T-helper 17 cell (primary cell): ENCODE measurements at places on chromosomes 7 and 10.

DNA sequence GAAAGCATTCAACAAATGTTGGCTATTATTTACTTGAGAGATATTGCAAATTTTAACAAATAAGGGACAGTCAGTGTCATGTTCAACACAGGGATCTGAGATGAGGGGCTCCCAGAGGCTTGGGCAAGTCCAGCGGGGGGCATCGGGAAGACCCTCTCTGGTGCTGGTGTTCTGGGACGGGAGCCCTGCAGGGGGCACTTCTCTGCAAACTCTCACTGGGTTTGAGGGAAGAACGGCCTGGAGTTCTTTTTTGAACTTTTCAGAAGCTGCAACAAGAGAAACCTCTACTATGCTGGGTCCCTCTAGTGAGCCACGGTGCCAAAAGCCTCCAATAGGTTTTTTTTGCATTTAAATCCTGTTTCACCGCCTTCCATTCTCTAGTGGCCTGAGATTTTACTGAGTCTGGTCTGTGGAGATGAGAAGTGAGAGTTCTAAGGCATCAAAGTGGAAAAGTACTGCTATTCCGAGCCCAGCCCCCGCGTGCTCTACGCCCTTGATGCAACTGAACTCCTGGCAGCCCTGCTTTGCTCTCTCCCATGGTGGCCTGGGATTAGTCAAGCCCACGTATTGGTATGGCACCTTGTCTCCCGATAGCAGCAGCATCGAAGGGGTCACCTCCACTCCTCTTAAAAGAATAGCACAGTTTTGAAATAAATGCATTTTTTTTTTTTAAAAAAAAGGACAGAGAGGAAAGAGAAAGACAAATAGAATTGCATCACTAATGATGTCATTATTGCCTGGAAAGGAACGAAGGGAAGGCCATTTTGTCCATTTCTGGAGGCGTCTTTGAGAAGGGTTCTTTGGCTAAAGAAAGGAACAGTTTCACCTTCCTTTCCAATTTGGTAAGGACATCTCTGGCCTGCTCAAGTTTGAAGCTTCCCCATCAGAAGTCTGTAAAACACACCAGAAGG lies 43.5 kb downstream of the CLEC2L start:
- DNase-seq: no peak

GRCh38 chr7:1704811-1705738 lies 35.0 kb downstream of the ELFN1 start:
- no peak for DNase-seq

DNA sequence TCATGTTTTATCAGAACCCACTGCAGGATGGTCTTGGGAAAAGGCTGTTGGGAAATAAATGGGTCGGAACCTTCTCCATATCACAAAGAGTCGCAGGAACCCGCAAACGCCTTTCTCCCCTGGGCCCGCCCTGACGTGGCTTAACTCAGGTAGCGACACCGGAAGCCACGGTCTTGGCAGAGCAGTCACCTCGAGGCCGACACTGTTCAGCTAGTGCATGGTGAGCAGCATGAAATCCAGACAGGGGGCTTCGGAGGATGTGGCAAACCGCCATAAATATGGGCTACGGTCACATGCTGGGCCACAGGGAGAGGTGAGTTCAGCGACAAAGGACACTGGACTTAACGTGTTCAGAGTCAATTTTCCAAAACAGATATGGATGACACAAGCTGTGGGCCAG lies 421.9 kb downstream of the PTPRN2 start:
- DNase-seq: no peak

GRCh38 chr10:31792745-31793144 lies 135.9 kb downstream of the ARHGAP12 start:
- no peak for DNase-seq

- no peak for DNase-seq
Measured at GRCh38 chr7:25849500-25850184, 302.4 kb upstream of the NFE2L3 start.

- DNase-seq: no peak
Measured at GRCh38 chr7:52586704-52587103, 448.7 kb upstream of the POM121L12 start.

DNA sequence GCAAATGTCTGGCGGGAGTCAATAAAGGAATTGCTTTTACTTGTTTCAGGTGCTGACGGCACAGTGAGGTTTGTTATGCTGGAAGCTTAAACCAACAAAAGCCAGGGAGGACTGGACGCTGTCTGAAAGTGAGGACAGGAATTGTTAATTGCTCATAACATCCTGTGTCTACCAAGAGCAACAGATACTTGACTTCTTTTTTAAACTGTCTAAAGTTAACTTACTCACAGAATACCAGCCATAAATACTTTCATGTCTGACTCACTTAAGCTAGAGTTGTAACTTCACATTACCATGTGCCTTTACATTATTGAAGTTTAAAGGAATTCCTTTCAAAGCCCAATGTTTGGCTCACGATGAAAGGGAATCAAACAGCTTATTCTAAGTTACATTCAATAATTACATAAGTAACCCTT lies 252.7 kb upstream of the SHH start:
- no peak for DNase-seq

GRCh38 chr7:131459256-131459655 lies 97.2 kb downstream of the PODXL start:
- DNase-seq: no peak

DNA sequence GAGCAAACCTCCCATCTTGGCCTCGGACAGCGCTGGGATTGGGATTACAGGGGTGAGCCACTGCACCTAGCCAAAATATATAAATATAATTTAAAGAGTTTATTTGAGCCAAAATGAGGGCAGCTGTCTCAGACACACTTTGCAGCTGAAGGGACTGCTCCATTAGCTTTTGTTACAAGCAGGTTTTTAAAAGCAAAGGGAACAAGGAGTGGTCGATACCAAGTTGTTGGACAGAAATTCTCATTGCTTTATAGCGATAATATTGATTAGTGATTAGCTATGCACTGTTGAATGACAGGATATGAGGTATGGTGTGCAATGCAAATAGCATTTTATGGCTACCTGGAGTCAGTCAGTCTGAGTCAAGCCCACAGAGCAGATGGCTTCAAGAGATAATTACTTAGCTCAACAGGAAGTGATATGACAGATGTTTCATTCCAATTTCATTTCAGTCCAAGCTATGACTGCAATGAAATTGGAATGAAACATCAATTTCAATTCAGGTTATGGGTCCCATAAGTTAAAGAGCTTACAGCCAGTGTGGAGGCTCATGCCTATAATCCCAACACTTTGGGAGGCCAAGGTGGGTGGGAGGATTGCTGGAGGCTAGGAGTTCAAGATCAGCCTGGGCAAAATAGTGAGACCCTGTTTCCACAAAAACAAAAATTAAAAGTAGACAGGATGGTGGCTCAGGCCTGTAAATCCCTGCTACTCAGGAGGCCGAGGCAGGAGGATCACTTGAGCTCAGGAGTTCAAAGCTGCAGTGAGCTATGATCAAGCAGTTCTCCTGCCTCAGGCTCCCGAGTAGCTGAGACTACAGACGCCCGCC lies 23.1 kb downstream of the TYW1 start:
- no peak for DNase-seq

GRCh38 chr10:125104559-125104958 lies 55.8 kb downstream of the CTBP2 start:
- no peak for DNase-seq

DNA sequence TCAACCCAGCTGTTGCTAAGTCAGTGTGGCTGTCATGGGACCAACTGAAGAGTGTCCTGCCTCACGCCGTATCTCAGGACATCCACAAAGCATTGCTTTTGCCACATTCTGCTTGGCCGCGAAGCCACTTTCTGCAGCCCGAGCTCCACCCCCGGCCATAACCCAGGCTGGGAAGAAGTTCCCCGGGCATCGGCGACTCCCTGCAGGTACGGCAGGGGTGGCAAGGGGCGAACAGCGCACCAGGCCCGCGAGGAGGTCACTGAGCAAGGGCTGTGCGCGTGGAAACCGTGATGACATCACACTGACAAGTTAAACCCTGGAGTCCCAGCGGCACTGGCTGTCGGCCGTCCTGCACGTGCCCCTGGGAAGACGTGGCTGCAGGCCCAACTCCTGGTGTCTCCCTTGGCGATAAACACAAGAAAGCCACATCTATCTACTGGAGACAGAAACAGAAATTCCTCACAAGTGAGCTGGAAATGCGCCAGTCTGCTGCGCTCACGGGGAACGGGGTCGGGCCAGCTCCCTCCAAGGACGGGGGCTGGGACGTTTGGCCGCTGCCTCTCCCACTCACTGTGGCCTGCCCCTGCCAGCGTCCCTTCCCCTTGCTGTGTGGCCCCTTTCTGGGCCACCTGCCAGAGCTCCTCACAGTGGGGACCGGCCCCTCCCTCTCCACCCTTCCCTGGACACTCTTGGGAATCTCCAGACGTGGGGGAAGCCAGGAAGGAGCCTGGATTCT lies 326.3 kb downstream of the DNAJB6 start:
- no peak for DNase-seq

GRCh38 chr10:102419269-102420180 lies 940 bp upstream of the PSD start:
- DNase-seq: peak; percentile 62

DNA sequence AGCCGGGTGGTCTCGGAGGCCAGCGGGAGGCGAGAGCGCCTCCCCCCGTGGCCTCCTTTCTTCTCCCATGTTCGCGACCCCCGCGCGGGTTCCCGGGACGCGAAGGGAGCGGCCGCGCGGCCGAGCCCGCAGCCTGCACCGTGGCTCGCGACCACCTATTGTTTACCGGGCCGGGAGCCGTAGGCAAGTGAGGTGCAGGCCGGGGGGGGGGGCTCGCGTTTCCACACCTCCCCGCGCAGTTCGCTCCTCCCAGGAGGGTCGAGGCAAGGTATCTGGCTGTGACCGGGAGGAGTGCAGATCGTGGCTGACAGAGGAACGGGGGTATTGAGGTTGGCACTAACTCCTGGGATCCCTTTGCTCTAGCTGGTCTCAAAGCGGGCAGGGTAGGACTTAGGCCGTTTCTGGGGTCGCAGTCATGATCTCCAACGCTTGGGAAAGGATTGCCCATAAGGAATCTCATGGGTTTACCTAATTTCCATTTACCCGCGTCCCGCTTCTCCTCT lies 734 bp downstream of the PTPN12 start:
- peak; percentile 7 for DNase-seq

DNA sequence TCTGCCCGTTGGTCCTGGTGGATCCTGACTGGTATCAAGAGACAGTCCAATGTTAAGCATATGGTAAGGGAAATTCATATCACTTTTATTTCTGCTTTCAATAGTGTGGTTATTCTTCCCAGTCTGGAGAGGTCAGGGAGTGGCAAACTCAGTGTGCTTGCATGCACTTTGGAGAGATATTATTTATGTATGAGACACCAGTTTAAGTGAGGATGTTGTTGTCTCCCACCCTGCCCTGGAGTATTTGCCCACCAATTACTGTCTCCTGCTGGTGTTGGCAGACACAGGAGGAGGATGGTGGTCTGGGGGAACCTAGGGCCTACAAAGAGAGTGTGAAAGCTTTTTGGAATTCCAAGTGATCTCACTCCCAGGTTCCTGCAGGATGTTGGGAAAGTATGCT lies 59.7 kb downstream of the OR13A1 start:
- DNase-seq: no peak

- DNase-seq: no peak
Measured at GRCh38 chr7:34073676-34074075, 168.3 kb downstream of the BMPER start.

GRCh38 chr7:72055426-72055825 lies 356.7 kb downstream of the CALN1 start:
- no peak for DNase-seq

- no peak for DNase-seq
Measured at GRCh38 chr10:122159141-122159970, 111.7 kb upstream of the BTBD16 start.

DNA sequence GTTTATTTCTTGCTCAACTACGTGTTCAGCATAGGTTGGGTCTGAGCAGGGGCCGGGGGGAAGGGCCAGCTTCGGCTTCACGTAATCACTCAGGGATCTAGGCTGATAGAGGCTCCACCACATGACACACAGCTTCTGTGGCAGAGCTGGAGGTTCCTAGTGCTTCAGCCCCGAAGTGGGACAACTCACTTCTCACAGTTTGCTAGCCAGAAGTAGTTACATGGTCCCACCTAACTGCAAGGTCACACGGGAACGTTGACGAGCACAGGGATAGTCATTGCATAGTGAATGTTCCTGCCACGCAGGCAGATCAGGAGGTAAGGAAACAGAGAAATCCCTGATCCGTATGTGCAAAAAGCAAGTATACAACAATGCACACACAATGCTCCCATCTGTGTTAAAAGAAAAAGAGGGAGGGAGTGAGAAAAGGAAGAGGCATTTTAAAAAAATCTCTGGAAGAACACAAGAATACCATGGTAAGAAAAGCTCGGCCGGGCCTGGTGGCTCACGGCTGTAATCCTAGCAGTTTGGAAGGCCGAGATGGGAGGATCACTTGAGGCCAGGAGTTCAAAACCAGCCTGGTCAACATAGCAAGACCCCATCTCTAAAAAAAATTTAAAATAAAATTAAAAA lies 16.9 kb downstream of the SMURF1 start:
- DNase-seq: no peak

DNA sequence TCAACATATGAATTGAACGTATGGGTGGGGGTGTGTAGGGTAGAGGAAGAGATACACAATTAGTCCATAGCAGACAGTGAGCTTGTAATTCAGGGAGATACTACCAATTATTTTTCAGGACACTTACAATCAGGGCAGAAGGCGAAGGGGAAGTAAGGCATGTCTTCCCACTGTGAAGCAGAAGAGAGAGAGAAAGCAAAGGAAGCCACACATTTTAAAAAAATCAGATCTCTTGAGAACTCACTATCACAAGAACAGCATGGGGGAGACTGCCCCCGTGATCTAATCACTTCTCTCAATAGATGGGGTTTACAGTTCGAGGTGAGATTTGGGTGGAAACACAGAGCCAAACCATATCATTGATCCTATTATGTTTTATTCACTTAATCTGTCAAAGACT lies 116.4 kb upstream of the RPA3 start:
- no peak for DNase-seq

DNA sequence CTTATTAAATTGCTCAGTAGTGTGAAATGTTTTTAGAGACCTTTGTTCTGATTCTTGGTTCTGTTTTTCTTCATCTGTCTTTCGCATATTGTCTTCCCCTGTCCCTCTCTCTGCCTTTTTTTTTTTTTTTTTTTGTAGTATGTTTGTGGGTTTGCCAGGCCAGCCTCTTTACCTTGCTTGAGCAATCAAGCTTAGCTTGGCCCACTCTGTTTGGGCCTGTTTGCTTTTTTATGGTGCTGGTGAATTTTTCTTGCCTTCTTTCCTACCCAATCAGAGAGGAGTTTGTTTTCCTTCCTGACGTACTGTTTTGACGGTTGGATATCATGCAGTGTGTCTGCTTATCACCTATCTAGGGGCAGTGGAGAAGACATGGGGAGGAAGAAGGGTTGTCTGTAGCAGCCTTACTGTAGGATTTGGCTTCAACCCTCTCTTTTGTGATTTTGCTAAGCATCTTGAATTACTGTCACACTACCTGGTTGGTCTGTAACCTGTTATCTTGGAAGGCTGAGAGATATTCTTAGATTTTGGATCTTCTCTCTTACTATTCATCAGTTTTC lies 64.0 kb downstream of the BBS9 start:
- no peak for DNase-seq

- no peak for DNase-seq
Measured at GRCh38 chr7:27359181-27360125, 116.9 kb downstream of the EVX1 start.

- DNase-seq: no peak
Measured at GRCh38 chr7:52959878-52960660, 75.4 kb upstream of the POM121L12 start.

GRCh38 chr7:24756545-24757352 lies 515 bp downstream of the GSDME start:
- DNase-seq: peak; percentile 9
